ENCODE measurements at places on chromosomes 12 and 14.

- DNase-seq: no peak
These were observed 6.0 kb downstream of the PSMD9 start for GRCh38 chr12:121894633-121895032.

DNA sequence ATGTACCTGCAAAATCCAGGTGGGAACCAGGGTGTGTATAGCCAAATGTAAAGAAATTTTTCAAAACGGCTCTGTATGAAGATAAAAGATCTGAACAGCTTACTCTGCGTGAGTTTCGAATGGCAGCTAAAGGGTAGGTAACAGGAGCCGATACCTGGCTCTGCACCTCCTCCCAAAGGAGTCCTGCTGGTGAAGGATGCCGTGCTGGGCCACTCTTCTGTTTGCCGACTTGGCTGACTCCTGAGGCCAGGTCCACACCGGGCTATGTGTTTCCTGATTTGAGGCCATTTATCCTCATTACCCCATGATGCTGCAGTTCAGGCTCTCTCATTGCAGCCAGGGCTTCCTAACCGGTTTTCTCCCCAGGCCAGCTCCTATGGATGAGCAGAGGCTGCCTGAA is 244.6 kb downstream of the SLC41A2 start:
- DNase-seq: no peak

DNA sequence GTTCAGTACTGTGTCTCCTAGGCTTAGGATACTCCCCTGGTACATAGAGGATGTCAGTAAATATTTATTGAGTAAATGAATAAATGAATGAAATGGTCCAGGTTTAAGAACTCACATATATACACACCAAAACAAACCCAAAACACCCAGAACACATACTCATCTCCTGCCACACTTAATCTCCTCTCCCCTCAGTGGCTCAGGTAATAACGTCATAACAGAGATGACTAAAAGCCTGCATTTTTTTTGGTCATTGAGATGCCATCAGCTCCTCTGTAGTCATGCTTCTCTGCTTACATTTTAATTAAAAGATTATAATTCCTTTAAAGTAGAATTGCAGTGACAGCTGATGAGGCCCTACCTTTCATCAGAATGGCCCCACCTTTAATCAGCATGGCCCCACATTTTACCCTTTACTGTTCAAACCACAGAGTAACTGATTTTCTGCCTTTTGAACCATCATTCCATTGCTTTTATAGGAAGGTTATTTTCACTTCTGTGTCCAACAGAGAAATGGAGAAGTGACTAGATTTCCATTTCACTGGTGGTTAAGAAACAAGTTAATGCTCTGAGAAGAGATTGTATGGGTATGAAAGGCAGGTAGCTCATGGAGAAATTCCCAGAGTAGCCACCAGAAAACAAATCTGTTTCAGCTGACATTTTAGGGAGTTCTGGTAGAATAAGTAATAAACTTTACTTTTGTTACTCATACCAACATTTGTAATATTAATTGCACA is 193.4 kb upstream of the ATP2B1 start:
- DNase-seq: no peak

DNA sequence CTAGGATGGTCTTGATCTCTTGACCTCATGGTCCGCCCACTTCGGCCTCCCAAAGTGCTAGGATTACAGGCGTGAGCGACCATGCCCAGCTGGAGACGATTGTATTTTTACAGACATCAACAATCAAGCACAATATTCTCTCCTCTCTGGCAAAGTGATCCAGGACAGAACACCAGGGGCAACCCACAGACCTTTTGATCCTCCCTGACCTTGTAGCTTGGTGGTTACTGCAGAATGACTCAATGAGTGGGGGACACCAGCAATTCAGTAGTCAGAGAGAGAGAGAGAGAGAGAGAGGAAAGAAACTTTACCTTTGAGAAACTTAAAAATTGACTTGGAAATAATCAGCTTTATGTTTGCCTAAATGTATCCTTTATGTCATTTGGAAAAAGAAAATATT is 51.2 kb downstream of the DRAM1 start:
- no peak for DNase-seq

DNA sequence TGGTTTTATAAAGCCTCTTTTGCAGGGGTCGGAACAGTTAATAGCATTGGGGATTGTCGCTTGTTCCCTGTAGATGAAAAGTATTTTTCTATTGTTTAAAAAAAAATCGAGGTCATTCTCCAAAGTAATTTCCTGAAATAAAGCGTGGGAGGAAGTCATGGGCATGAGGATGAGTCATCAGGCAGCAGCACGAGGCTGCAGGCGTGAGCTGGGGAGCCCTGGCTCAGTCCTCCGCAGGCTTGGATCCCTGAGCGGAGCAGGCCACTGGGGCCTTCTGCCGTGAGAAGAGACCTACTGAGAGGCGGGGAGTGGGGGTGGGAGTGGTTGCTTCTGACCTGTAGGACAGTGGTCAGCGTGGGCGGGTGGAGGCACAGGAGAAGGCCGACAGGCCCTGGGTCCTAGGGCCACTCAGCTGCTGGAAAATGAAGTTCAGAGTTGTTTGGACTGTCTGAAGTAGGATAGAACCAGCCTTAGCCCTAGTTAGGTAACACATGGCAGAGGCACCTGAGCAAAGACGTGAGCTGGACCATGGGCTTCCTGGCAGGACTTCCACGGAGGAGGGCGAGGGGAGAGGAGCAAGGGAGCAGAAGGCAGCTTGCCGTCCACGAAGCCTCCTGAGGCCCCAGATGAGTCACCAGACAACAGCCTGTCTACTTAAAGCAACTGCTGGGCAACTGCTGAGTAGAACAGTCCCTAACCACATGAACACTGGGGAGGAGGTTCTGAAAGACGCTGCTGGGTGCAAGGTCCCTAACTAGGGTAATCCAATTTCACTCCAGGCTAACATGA is 21.1 kb upstream of the LGALS3 start:
- DNase-seq: no peak

- DNase-seq: no peak
These were observed 136.6 kb downstream of the C12orf75 start for GRCh38 chr12:105466901-105467598.

GRCh38 chr12:72679147-72679757 is 407.1 kb downstream of the TRHDE start:
- DNase-seq: no peak

DNA sequence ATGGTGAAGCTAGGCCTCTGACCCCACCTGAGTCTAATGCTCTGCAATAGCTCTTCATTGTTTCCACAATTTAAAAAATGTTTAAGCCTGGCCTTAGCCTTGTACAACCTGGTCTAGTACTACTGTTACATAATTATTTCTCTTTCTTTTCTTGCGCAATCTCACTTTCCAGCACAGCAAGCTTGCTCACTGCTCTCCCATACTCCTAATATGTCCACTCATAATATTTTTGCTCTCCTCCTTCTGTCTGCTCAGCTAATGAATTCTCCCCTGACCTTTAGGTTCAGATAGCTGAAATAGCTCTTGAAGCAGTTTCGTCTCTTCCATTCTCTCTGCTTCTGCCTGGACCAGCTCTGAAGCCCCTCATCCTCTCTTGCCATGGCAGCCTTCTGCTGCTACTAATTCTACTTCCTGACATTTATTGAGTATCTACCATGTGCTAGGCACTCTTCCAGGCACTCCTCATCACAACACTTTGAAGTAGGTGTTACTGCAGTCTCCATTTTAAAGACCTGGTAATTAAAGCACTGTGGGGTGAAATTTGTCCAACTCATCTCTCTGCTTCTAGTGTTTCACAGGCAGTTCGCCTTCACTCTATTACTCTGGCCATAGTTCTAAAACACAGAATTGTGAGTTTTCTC is 2.8 kb upstream of the SLC48A1 start:
- DNase-seq: no peak

- no peak for DNase-seq
These were observed 379.3 kb downstream of the NAV3 start for GRCh38 chr12:78209846-78210505.

DNA sequence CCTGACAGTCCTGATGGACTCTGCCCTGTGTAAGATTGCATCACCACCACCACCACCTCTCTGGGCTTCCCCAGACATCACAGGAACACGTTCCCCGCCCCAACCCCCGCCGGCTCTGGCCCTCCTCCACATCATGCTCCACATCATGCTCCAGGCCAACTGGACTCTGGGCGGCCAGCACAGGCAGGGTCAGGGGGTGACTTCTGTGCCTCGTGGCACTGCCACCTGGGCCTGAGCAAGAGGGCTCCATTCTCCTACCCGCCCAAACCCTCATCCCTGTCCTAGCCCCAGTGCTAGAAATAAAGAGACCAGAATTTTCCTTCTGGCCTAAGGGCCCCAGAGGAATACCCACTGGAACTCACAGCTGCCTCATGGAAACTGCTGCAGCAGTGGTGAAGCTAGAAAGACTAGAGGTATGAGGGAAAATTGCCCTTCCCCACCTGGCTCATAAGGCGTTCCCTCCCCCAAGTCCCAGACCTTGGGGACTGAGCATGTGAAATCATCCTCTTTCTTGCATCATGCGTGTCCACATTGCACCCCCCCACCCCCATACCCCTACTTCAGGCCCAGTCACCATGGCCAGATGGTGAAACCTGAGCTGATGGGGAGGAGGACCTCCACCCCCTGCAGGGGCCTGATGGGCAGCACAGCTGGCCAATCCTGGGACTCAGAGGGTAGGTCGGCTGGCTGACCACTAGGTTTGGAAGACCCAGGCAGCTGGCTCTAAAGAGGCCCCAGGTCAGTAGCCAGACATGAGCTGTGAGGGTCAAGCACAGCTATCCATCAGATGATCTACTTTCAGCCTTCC is at the start of gene INHBE:
INHBE (plus strand) TSS at position 742 of the 808 bp plus-strand sequence. CDS start 230 bp downstream, outside the sequence.
- no peak for DNase-seq

GRCh38 chr14:30564868-30565248 is 5.9 kb downstream of the G2E3 start:
- DNase-seq: no peak

- no peak for DNase-seq
These were observed 41.3 kb downstream of the CCDC60 start for GRCh38 chr12:119375883-119376190.

- no peak for DNase-seq
These were observed 42.2 kb downstream of the SMUG1 start for GRCh38 chr12:54146506-54147145.

- DNase-seq: no peak
These were observed 194.4 kb upstream of the CRY1 start for GRCh38 chr12:107287436-107288413.

GRCh38 chr14:98208943-98209342 is 1063.1 kb downstream of the BCL11B start:
- no peak for DNase-seq

Data from D721Med (cell line).